ENCODE measurements at places on chromosomes 12 and 14. TPM values are rescaled to one million over a fixed set of nuclear protein-coding genes. Genes with fewer than 3 reads are reported as not detected.

The LRRC9 gene
- total RNA-seq, result 0.38 TPM

The HAL gene
- total RNA-seq, result 0.15 TPM

The A2M gene
- 0.37 TPM for total RNA-seq

The GPRC5D gene
- total RNA-seq, result not detected

The NELL2 gene
- 38.8 TPM for total RNA-seq

The PTPN21 gene
- total RNA-seq, result 6.1 TPM

The PRB2 gene
- not detected for total RNA-seq

The VWF gene
- total RNA-seq, result 1.6 TPM

The KRT82 gene
- not detected for total RNA-seq

The AGAP2 gene
- total RNA-seq, result 0.35 TPM

The RIPK3 gene
- not detected for total RNA-seq

The LACRT gene
- total RNA-seq, result not detected

The GPR162 gene
- 5.4 TPM for total RNA-seq

The TGM1 gene
- total RNA-seq, result 0.21 TPM
